ENCODE measurements at places on chromosomes 11 and 22.

DNA sequence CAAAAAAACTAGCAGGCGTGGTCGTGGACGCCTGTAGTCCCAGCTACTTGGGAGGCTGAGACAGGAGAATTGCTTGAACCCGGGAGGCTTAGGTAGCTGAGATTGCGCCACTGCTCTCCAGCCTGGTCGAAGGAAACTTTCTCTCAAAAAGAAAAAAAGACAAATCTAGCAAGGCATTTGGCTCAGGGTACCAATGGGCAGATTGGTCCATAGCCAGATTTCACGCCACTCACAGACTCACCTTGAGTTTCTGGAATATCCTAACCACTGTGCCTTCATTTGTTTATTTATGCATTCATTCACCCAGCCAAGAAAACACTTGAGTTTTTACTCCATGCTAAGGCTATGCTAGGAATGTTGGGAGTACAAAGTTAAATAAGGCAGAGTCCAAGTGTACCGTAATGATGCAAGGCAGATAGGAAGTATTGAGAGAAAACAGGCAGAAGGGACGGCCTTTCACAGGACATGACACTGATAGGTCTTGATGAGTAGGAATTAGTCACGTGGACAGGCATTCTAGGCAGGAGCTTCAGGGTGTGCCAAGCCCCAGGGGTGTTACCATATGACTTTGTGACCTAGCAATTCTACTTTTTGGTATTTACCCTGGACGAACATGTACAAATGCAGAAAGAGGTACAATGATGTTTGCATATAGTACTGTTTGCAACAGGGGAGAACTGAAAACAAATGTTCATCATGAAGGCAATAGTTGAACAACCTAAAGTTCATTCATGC lies 3.0 kb upstream of the PACSIN3 start:
- DNase-seq, result no peak

GRCh38 chr22:26789951-26790350 lies 132.6 kb downstream of the MIAT start:
- no peak for DNase-seq

- DNase-seq, result no peak
Measured at GRCh38 chr11:106224172-106224571, 146.7 kb downstream of the AASDHPPT start.

DNA sequence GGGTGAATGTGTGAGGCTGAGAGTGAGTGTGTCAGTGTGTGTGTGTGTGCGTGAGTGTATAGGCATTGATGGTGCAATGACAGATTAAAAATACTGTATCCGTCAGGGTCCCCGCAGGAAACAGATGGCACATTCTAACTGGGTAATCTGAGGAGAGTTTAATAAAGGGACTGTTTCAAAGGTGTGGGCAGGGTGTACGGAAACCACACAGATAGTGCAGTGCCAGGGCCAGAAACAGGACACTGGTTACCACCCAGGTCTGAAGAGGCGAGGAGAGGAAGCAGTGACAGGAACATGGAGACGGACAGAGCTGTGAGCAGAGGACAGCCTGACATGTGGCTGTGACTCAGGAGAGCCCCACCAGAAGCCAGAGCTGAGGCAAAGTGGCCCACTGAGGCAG lies 16.5 kb downstream of the P2RX3 start:
- DNase-seq, result no peak

GRCh38 chr11:10087186-10087922 lies 206.7 kb downstream of the SBF2 start:
- DNase-seq, result no peak

DNA sequence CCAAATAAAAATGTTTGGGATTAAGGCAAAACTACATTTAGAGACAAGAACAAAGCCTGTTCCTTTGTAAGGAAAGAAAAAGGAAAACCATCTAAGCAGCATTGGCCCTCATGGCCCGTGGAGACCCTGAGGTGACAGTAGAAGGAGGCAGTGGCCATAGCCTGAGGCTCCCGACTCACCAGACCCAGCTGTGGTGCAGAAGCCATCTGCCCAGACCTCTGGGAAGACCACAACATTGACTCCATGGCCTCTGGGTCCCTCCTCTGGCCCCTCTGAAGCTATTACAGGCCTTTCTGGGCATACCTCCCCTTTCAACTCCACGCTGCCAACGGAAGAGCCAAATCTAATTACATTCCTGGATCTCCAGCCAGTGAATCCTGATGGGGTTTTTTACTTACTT lies 6.4 kb downstream of the PRAME start:
- DNase-seq, result no peak

- DNase-seq, result no peak
Measured at GRCh38 chr11:33633251-33634003, 67.2 kb downstream of the C11orf91 start.

GRCh38 chr22:44390613-44390970 lies 77.8 kb upstream of the SHISAL1 start:
- no peak for DNase-seq

DNA sequence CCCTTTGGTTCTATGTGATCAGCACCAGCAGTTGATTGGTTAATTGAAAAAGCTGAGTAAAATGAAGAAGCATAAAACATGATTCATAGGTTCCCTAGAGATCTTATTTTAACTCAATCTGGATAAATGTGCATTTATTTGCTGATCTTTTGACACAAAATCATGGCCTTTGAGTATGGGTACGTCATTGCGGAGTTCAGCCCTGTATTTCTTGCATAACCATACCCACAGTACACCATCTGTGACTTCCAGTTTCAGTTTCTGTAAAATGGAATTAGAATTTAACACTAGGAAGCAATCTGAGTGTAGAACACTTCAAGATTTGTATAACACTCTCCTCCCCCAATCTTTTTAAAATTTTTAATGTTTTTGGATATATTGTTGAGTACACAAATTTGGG lies 358.2 kb downstream of the DDX10 start:
- DNase-seq, result no peak

GRCh38 chr11:118437208-118438125 lies 1.2 kb downstream of the KMT2A start:
- peak; percentile 61 for DNase-seq

DNA sequence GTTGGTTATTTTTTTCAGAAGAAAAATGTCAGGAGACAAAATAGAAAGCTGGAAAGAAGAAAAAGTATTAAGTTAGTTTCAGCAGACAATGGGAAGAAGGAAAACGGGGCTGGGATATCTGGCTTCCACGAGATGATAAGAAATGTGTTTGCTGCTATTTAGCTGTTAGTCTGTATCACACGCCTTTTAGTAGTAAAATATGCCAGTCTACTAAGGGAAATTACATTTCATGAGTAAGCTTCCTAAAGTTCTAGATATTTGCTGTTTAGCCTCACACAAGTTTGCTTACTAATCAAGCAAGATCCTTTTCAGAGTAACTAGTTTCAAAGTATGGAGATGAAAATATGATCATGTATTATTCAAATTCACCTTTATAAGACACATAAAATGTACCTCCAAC lies 1.5 kb downstream of the OR51B4 start:
- DNase-seq, result no peak

DNA sequence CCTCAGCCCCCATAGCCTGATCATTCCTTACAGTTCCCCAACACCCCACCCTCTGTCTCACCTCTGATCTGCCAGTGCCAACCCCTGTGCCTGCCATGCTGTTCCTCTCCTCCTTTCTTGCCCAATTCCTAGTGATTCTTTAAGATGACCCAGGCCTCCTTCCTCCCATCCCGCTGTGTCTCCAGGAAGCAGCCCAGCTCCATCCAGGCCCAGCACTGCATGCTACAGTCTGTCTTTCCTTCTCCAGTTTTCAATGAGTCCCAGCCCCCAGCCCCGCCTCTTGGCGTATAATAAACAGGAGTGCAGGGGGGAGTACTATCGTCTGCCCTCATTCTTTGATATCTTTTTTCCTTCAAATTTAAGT lies 12.3 kb downstream of the LTBP3 start:
- no peak for DNase-seq

GRCh38 chr22:25362883-25363240 lies 143.4 kb downstream of the CRYBB2 start:
- DNase-seq, result no peak

GRCh38 chr22:38572065-38572464 lies 2.1 kb upstream of the DMC1 start:
- DNase-seq, result no peak

DNA sequence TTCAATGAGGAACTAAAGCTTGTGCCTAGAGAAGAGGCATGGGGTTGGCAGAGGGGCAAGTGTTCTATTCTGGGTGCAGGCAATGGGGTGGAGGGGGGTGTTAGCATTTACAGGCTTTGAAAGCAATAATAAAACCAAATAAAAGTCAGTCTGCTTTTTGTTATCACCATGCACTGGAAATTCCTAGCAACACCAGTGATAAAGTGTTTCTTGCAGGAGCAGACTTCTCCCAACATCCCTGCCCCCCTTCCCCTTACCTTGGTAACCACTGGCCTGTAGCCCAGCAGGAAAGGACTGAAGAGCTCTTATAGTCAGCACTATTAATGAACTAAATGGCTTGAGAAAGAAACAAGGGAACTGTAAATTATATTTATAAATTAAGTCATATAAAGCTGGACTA lies 65.2 kb upstream of the SESN3 start:
- no peak for DNase-seq

GRCh38 chr11:30281476-30282288 lies 41.2 kb upstream of the ARL14EP start:
- DNase-seq, result peak; percentile 29
